ENCODE measurements at places on chromosomes 7 and 10.

- no peak for DNase-seq
- no peaks in the 10 kb centered on the region for H3K36me3 ChIP-seq
- no peaks in the 10 kb centered on the region for H3K4me1 ChIP-seq
- no peaks in the 10 kb centered on the region for H3K27me3 ChIP-seq
- no peak overlapping the region for H3K4me3 ChIP-seq
Measured at GRCh38 chr10:43861966-43862751, 213.5 kb upstream of the ZNF32 start.

- no peaks in the 10 kb centered on the region for H3K36me3 ChIP-seq
- no peak for DNase-seq
- no peak overlapping the region for H3K4me3 ChIP-seq
- H3K27me3 ChIP-seq: peaks cover 3% of the 10 kb centered on the region
Measured at GRCh38 chr10:86047588-86047987, 319.0 kb downstream of the GRID1 start.

GRCh38 chr10:132037676-132037975 lies 28.1 kb upstream of the JAKMIP3 start:
- no peaks in the 10 kb centered on the region for H3K4me1 ChIP-seq
- H3K36me3 ChIP-seq: no peaks in the 10 kb centered on the region
- no peak overlapping the region for H3K4me3 ChIP-seq
- no peak overlapping the region for H3K27ac ChIP-seq

DNA sequence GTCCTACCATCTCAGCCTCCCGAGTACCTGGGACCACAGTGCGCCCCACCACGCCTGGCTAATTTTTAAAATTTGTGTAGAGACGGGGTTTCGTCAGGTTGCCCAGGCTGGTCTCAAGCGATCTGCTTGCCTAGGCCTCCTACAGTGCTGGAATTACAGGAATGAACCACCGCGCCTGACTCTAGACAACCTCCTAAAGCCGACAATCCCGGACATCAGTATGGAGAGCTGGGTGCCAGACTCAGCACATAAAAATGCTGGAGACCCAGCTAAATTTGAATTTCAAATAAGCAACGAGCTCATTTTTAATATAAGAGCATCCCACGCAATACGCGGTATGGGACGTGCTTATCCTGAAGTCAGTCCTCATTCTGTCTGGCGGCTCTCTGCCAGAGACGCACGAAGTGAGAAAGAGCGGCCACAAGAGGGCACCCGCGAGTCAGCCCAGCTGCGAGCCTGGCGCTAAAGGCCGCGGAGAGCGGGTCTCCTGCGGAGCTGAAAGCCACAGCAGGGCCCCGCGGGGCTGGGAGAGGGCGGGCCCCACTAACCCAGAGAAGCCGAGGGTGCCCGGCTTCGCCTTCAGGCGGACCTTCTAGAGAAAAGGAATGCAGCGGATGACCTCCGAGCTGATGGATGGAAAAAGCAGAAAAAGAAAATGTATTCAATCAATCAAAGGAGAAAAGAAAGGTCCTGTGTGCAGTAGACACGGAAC lies 7.0 kb downstream of the CALY start:
- peaks cover 12% of the 10 kb centered on the region for H3K4me1 ChIP-seq
- no peak overlapping the region for H3K4me3 ChIP-seq
- H3K27ac ChIP-seq: no peak overlapping the region
- peak; percentile 87 for DNase-seq

- H3K27me3 ChIP-seq: no peaks in the 10 kb centered on the region
- H3K36me3 ChIP-seq: peaks cover 77% of the 10 kb centered on the region
- no peaks in the 10 kb centered on the region for H3K4me1 ChIP-seq
- no peak for DNase-seq
- H3K4me3 ChIP-seq: no peak overlapping the region
- H3K27ac ChIP-seq: no peak overlapping the region
Measured at GRCh38 chr7:149566103-149566502, 68.5 kb upstream of the ZNF746 start.

All from DND-41 (cell line).